Lower leg skin (tissue), 4 donors: ENCODE measurements at places on chromosomes 3 and 15.

GRCh38 chr15:91289324-91289723 is 189.3 kb downstream of the SV2B start:
- DNase-seq, result no peak

- DNase-seq, result no peak
Observed at GRCh38 chr3:1381647-1382036, 288.8 kb downstream of the CNTN6 start.

DNA sequence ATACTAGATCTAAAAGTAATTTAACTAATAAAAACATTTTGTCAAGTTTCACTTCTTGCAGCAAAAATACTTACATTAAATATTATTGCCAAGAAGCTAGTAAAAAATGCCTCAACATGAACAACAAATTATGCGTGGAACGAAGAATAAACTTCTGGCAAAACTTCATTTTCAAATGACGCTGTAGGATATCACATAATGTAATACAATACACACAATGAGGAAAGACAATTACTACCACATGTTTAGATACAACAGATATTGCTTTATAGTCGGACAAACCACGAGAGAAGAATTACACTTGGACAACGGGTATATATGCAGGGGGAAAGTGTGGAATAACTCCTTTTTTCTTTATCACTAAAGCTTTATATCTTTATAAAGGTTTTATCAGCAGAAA is 21.6 kb downstream of the P3H2 start:
- DNase-seq, result no peak

DNA sequence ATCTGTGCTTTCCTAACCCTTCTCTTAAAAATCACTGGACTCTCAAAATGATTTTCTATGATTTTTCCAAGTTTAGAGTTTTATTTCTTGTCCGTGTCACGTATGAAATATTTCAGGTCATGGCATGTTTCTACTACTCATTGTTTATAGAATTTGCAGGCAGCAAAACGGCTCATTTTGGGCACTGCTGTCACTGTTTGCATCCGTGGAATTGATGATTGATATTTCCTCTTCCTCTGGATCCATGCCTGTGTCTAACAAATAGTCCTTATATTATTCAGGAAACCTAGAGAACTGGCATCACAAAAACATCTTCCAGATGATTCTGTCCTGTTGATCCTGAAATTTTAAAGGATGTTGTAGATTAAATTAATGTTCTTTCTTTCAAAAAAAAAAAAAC is 47.6 kb downstream of the LARS2 start:
- DNase-seq, result no peak

DNA sequence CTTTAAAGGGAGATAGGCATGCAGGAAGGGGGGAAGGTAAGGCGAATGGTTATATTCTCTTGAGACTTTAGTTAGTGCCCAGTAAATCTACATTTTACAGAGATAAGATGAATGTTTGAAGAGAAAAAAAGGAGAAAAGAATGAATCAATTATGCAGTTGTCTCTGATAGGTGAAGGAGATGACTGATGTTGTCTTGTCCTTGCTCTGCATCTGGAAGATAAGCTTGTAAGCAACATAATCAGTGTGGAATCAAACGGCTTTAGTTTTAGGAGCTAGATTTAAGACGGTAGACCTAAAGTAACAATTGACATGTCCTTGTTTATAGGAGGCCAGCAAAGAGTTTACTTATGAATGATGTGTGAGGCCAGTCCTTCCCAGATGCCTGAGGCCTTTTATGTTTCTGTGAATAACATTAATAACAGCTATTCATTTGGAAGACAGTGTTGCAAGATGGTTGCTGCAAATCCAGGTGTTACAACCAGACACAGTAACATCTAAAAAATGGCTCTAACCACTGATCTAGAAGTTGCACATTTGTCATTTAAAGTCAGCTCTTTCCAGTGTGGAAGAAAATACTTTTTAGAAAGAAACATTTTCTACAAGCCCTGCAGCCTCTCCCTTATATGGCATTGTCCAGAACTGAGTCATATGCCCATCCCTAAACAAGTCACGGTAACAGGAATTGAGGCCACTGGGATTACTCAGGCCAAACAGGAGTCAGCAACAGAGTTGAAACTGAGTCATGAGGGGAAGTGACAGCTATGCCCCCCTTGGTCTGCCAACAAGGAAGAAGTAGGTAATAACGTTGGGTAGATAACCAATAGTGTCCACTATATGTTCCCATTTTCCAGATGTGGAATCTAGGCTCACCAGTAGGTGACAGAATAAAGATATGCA is 77.5 kb upstream of the FBN1 start:
- DNase-seq, result no peak

GRCh38 chr3:174907027-174907426 is 47.9 kb downstream of the NAALADL2 start:
- DNase-seq, result no peak

DNA sequence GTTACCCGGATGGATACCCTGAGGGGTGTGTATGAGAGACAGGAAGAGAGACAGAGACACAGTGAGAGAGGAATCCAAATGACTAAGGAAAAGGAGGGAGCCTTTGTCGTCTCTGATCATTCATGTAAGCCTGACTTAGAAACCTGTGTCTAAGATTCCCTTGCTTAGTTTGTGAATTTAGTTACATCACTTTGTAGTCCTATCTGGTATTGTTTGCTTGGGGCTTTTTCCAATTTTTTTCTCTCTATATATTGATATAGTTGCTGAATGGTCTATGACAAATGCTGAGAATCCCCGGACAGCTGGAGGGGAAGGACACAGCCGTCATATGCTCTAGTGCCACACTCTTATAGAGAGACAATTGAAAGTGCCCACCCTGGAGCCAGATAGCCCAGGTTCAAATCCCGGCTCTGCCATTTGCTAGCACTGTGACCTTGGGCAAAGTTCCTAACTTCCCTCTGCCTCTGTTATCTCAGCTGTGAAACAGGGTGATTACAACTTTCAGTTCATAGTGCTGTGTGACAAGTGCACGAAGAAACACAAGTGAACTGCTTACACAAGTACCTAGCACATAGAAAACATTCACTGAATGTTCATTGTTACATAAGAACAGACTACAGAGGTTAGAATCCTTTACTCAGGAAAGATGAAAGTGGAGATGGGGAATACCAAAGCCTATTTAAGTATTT is 6.0 kb downstream of the SLC24A5 start:
- DNase-seq, result no peak

- peak; percentile 94 for DNase-seq
Observed at GRCh38 chr15:40274350-40275274, 8.3 kb downstream of the ANKRD63 start.

DNA sequence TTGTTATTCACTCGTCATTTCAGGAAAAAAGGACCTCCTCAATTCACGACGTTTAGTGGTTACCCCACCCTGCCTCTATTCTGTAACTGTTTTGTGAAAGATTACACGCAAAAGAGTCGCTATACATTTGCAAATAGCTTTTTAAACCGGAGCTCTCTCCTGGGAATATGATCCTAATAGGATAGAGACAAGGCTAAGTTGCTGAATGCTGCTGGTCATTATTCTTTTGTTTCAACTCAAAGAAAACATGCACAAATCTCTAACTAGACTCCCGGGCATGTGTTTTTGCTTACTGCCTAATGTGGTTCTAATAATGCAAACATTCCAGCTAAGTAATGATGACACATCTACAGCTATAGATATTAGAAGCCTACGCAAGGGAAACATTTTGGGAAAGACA is 214.6 kb upstream of the MDFIC2 start:
- no peak for DNase-seq

GRCh38 chr3:14795996-14796395 is 22.8 kb upstream of the FGD5 start:
- DNase-seq, result no peak

DNA sequence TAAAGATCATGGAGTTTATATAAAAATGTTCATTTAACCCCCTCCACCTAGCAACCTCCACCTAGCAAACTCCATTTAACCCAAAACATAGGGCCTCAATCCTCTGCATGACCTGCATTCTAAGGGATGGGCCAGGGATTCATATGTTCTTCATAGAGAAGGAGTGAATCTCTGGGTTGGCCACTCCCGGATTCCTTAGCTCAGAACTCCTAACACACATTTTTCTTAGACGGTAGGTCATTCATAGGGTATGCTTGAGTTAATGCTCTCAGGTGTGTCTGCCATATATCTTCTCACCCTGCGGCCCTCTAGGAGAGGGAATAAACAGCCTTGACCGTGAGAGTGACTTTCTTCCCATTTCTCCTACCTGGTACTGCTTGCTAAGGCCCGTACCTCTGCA is 102.0 kb upstream of the IGSF10 start:
- no peak for DNase-seq

GRCh38 chr15:78570710-78571109 is 5.4 kb downstream of the CHRNA5 start:
- DNase-seq, result no peak

GRCh38 chr15:60541481-60542299 is 62.7 kb upstream of the ICE2 start:
- no peak for DNase-seq

DNA sequence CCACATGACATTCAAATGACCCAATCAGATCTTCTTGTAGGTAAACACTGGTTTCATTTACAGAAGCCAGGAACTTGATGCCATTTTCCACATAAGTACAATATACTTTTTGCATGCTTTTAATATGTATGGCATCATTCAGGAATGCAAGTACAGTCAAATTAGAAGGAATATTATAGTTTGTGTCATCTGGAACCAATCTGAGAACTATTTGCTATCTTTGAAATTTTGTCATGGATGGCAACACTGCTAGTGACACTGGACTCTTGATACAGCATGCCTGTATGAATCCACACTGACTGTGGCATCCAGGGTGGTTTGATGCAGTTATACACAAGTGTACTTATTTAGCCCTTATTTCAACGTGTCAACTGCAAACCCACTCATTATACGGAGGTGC is 141.6 kb downstream of the EBLN2 start:
- no peak for DNase-seq

DNA sequence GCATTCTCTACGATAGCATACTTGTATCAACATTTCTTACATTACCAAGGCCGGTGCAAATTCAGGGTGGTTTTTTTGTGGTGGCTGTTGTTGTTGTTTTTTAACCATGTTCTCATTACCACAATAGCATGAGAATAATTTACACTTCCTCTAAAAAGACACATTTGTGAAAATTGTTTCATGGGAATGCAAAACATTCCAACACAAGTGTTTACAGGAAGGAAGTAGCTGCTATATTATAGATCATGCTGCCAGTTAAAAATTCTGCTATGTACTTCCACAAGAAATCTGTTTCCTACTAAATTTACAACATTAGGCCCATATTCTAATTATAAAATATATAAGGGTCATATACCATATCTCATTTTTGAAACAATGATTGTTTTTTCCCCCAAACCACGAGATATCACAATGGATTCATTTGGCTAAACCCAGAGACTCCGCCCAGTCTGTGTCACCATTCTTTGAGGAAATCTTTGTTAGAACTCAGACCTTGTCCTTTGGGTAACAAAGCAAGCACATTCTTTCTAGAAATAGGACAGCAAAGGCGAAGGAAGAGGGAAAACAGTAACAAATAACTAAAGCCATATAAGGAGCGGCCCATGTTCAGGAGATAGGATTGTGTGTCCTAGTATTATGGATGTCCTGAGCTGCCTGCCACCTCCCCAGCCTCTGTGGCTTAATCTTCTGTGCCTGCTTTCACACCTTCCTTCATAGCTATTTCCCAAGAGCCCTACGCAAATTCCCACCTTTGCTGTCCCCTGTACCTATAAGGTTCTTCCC is 60.1 kb downstream of the UACA start:
- DNase-seq, result no peak

DNA sequence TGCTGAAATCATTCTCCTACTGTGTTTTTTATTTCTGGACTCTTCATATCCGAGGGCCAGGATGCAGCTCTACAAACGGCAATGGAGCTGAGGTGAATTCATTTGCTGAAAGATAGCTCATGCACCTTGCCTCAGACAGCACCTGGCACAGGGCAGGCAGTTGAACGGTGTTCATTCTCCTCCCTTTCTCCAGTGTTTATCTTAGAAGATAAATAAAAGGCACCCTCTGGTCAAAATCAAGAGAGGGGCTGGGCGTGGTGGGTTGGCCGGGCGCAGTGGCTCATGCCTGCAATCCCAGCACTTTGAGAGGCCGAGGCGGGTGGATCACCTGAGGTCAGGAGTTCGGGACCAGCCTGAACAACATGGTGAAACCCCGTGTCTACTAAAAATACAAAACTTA is 79.3 kb upstream of the LMOD3 start:
- no peak for DNase-seq

DNA sequence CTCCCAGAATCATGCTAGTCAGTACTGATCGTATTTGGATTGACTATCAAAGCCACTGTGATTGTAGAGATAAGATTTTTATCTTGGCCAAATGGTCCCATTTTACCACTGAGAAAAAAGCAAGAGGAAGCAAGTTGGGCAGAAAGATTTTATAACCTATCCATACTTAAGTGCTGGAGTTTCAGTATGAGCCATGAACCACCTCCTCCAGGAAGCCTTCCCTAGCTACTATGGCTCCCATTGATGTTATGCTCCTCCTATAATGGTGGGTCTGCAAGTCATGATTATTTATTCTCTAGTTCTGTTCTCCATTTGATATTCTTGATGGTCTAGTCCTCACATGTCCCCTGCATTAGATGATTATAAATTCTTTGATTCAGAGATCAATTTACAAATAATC is 6.6 kb downstream of the MEGF11 start:
- no peak for DNase-seq

GRCh38 chr3:4416961-4417360 is 50.1 kb downstream of the SUMF1 start:
- DNase-seq, result peak; percentile 61

GRCh38 chr3:169894110-169894509 is 17.3 kb upstream of the SAMD7 start:
- no peak for DNase-seq

DNA sequence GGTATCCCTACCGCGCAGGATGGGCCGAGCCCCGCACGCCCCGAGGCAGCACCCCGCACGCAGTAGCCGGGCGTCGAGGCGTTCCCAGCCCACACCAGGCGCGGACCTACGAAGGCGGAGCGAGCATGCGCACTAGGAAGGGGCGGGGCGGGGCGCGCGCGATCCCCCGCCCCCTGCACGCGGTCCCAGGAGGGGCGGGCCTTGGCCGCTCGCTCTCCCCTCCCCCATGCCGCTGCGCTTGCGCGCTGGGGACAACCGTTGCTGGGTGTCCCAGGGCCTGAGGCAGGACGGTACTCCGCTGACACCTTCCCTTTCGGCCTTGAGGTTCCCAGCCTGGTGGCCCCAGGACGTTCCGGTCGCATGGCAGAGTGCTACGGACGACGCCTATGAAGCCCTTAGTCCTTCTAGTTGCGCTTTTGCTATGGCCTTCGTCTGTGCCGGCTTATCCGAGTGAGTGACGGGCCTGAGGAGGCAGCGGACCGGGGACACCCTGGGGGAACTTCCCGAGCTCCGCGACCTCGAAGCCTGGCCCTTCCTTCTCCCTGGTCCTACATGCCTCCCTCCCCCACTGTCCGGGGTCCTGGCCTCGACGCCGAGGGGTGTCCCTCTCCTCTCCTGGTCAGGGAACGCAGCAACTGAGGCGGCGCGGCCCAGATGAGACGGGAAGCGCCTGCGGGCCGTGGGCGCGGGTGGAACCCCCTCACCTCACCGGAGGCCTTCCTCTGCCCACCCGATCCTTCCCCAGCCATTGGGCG is at the start of gene SPESP1:
Gene SPESP1 (plus strand): TSS at position 258 of the 755 bp plus-strand sequence. CDS start 129 bp downstream, at position 387.
- DNase-seq, result peak; percentile 89

- DNase-seq, result no peak
Observed at GRCh38 chr15:63915209-63915872, 81.6 kb upstream of the HERC1 start.
